Posterior vena cava (tissue), 2 donors: ENCODE measurements at places on chromosomes 12 and 14. TPM values are rescaled to one million over a fixed set of nuclear protein-coding genes. Genes with fewer than 3 reads are reported as not detected.

The GZMB gene
- 1.0 TPM for total RNA-seq

- no peak for DNase-seq
Measured at GRCh38 chr12:124921200-124922031, 7.0 kb upstream of the UBC start.

DNA sequence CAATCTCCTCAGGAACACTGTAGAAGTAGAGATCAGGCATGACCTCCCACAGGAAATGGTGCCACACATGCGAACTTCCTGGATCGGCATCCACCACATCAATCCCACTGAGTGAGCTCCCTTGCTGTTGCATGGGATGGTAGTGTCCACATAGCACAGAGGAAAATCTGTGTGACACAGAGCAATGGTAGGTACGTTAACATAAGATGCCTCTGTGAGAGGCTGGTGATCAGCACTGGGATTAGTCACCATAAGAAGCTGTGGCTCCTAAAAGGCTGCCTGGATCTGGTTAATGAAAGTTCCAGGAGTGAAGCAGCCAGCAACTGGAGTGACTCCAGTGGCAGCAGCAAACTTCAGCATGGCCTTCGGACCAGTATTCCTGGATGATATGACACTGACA is 21.8 kb downstream of the WDHD1 start:
- DNase-seq = no peak

DNA sequence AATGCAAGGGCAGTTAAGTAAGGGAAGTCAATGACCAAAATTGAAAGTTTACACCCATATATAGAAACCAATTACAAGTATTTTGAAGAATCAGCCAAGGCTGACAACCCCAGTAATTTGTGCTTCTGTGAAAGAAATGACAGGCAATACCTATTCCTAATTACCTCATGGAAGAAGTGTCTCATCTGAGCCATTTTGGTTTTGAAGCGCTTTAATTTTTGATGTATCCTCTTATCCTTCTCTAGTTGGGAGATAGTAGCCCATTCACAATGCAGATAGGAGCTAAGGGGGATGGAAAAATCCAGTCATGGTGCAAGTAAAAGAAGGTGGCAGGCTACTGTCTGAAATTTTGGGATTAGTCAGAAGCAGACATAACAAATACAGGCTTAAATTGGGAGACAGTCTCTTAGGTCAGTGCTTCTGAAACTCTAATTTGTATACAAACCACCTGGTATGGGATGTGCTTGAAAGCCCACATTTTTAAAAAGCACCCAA is 30.4 kb upstream of the SUPT16H start:
- no peak for DNase-seq

- DNase-seq = peak; percentile 64
Measured at GRCh38 chr14:99691111-99691885, 7.2 kb downstream of the CYP46A1 start.

- no peak for DNase-seq
Measured at GRCh38 chr12:103868215-103868614, 27.2 kb upstream of the NT5DC3 start.

GRCh38 chr12:60689137-60689536 is 1093.3 kb downstream of the SLC16A7 start:
- no peak for DNase-seq

- DNase-seq = no peak
Measured at GRCh38 chr12:74619884-74620283, 82.2 kb downstream of the ATXN7L3B start.

- DNase-seq = no peak
Measured at GRCh38 chr14:96762650-96763049, 34.5 kb upstream of the VRK1 start.

- peak; percentile 87 for DNase-seq
Measured at GRCh38 chr14:69685716-69686115, 74.3 kb downstream of the SUSD6 start.

GRCh38 chr14:51260225-51260624 is 20.2 kb downstream of the TMX1 start:
- no peak for DNase-seq
